ENCODE measurements at places on chromosomes 4 and X.

DNA sequence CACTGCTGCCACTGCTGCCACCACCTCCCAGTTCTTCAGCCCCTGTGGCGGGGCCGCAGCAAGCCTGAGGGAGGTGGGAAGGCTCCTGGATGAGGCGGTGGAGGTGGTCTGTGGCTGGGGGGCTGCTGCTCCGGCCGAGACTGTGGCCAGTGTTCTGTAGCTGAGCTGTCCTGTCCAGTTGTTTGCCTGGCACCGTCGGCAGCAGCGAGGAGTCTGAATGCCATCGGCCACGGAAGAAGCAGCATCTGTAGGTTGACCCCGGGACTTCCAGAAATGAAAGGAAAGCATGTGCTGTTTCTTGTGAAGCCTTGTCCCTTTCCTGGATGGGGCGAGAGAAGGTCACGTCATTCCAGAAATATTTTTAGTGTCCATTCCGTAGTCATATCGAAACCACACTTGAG lies 3.3 kb downstream of the C4orf54 start:
- no peak for DNase-seq

GRCh38 chrX:106726485-106727437 lies at the start of gene RNF128:
TSS of gene RNF128 (plus strand) at chrX:106726701. CDS start at chrX:106726914, 213 bp downstream.
- no peak for DNase-seq

DNA sequence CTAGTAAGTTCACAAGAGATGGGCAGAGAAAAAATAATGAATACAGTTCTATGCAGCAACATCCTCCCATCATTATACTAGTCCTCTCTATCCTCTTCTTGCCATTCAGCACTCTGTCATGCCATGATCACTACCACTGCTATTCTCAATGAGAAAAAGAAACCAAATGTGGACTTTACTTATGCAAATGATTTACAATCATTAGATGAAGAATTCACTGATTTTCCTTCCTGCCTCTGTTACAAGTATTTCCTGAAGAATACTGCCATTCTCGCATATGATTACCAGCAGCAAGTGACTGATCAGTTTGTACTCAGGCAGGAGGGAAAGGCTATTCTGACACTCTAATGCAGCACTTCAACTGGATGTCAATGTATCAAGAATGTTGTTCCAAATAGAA lies 50.3 kb downstream of the WDFY3 start:
- DNase-seq = no peak

GRCh38 chrX:10512741-10513140 lies 107.6 kb downstream of the MID1 start:
- DNase-seq = no peak

DNA sequence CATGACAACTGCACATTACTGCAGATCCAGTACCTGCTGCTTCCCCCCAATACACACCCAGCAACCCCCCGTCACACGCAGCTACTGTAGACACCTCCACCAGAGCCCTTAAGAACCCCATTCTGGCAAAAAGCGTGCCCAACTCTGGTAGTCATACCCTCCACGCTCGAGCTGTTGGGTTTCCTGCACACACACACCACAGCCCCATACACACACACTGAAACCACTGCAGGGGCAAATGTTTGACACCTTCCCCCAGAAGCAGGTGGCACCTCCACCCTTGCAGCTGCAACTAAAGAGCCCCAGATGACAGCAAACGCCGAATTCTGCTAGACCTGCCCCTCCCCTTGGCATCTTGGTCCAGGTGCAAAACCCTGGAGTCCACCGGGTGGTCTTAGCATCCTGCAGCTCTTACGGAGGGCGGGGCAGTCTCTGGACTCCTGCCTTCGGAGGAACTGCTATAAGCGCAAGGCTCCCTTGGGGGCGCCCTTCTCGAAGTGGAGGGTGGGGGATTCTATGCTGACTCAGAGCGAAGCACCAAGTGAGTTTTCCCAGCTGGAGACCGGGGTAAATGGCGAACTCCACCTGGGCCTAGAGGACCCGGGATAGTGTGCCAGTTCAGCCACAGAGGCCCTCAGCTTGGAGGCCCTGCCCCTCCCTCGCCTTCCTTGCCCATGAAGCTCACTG lies 1.5 kb downstream of the FRMPD3 start:
- no peak for DNase-seq

GRCh38 chr4:83285055-83285407 lies 433 bp upstream of the COQ2 start:
- DNase-seq = no peak

GRCh38 chrX:24981030-24981429 lies 34.7 kb downstream of the ARX start:
- DNase-seq = no peak

GRCh38 chrX:34341814-34342213 lies 209.7 kb upstream of the FAM47A start:
- DNase-seq = no peak

DNA sequence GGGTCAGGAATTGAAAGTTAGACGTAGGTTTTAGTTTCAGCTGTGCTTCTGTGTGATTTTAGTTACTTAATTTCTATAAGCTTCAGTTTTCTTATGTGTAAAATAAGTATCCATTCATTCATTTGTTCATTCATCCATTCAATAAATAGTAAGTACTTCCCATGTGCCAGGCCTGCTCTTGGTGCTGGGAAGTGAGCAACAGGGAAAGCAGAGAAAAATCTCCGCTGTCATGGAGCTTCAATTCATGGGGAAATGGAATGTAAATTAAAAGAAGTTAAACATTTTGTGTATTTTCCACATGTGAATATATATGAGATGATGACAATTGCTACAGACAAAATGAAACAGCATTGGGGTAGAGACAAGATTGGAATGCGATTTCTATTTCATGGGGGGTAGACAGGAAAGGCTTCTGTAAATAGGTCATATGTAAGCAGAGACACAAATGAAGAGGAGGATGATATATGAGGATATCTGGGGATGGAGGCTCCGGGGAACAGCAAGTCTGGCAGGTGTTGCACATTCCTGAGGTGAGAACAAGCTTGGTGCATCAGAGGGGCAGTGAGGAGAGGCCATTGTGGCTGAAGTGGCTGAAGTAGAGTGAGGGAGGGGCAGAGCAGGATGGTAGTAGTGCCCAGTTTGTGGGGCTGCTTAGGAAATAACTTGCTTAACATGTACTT lies 66.2 kb downstream of the FHIP1A start:
- DNase-seq = no peak

DNA sequence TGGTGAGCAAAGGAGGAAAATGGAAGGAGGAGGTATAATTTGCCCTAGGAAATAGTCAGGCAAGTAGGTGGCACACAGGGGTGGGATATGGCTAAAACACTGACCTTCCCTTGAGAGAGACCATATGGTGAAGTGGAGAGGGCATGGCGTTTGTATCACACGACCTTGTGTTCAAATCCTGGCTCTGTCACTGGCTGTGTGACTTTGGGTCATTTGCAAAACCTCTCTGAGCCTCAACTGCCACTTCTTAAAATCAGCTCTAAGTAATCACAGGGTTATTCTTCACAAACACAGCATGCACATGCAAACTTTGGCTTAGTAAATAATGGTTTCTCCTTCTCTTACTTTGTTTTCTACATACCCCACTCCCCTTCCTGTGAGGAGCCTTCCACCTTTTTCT lies 8.7 kb downstream of the PDGFRA start:
- DNase-seq = no peak

GRCh38 chr4:127498366-127498765 lies 134.4 kb upstream of the INTU start:
- DNase-seq = no peak
